SW480 (cell line): ENCODE measurements at places on chromosomes 7 and 10.

GRCh38 chr10:69295027-69295636 is 16.8 kb downstream of the HK1 start:
- no peak for DNase-seq

GRCh38 chr10:12448729-12449391 is 99.5 kb downstream of the CAMK1D start:
- peak; percentile 90 for DNase-seq

DNA sequence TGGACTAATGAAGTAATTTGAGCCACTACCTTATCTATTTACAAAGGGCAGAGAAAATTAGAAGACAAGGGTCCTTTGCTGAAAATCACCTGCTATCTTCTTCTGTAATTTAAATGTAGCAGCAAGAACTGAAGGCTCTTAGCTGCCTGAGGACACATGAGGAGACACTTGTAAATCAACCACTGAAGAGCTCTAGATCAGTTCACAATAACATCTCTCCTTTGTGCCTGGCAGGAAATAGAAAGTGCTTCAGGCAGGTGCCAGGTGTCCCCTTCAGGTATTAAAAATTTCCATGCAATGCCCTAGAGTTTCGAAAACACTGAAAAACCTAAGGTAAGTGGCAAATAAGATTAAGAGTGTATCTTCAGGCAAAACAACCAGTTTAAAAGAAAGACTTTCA is 474.6 kb downstream of the GRM8 start:
- no peak for DNase-seq

- no peak for DNase-seq
Measured at GRCh38 chr10:103047381-103047780, 129.3 kb downstream of the CNNM2 start.

DNA sequence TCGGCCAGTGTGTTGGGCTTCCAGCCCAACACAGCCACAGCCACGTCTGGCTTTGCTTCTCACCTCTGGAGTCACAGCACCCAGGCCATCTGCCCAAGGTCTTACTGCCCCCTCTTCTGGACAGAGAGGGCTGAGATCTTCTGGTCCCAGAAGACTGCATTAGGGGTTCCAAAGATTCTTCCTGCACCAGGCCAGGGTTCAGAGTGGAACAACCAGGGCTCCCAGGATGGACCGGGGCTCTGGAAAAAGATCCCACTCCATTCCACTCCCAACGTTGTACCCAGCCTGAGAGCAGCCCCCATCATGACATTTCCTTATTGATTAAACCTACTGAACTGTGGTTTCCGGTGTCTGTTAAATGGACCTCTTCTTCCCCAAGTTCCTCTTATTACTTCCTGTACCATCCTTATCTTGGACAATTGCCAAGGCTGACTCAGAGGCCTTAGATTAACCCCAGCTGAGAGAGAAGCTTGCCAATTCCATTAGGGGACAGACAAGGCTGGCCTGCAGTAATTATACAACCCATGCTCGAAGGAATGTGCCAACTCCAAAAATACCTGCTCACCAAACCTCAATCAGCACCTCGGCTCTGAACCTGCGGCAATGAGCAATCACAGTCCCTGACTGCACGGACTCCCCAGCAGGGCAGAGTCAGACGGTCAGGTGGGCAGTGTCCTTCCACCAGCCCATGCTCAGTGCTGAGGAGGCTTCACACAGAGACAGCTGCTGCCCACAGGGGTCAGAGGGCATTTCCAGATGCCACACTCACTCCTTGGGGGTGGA is 47.9 kb upstream of the NPFFR1 start:
- peak; percentile 89 for DNase-seq

DNA sequence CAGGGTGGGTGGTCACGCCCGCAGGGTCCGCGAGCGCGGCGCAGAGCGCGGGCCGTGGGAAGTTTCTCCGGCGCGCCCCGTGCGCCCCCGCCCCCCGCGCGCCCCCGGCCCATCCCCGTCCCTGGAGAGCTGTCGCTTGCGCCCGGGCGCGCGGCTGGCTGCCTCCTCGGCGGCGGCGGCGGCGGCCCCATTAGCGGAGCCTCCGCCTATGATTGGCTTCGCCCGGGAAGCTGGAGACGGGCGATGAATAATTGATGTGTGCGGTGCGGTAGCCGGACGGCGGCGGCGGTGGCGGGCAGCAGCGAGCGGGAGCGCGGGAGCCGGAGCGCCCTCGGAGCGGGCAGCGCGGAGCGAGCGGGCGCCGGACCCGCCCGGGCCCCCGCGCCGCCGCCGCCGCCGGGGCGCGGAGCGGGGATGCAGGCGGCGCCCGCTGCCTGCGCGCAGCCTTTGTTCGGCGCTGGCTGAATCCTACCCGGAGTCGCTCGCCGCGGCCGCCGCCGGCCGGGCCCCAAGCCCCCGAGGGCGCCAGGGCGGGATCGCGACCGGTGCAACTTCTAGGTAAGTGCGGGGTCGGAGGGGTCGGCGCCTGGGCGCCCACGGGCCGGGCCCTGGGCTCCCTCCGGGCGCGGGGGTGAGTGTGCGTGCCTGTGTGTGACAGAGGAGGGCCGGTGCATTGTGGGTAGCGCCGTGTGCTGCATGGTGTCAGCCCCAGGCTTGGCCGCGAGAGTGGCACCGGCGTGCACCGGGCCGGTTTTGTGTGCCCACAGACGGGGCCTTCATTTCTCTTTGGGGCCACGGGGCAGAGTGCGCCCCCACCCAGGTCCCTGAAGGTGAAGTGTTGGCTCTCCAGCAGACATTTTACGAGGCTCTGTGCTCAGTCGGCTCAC is 103.8 kb upstream of the PPIF start:
- no peak for DNase-seq

- DNase-seq, result no peak
Measured at GRCh38 chr7:113008755-113009154, 77.9 kb downstream of the GPR85 start.

DNA sequence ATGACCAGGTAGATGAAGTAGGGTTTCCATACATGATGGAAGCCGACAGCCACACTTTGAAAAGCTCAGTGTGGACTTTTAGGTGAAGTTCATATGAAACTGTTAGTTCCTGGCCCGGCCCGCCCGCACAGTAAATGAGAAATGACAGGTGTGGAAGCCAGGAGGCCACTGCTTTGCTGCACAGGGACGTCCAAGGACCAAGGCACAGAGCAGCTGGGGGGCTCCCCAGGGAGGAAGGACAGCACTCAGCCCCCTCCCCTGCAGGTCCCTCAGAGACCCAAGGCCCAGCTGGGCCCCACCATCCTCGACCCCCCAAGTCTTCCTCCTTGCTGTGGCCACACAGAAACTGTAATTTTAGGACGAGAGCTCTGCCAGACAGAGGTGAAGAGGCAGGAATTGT is 219.2 kb downstream of the PTPRN2 start:
- DNase-seq, result no peak

- DNase-seq, result peak; percentile 31
Measured at GRCh38 chr7:148503900-148504487, 86.6 kb upstream of the C7orf33 start.

DNA sequence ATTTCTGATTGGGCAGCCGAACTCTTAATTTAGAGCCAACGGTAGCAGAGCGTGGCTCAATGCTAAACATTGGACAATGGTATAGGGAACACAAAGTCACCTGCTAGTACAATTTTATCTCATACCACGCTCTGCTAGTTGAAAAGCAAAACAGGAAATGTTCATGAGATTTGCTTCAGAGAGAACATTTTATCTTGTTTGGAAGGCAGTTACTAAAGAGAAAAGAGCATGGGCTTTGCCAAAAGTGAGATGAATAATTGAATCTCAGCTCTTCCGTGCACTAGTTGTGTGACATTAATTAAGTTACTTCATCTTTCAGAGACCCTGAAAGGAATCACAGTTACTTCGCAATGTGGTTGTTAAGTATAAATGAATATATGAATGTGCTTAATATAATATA is 161.5 kb upstream of the FAM13C start:
- no peak for DNase-seq

DNA sequence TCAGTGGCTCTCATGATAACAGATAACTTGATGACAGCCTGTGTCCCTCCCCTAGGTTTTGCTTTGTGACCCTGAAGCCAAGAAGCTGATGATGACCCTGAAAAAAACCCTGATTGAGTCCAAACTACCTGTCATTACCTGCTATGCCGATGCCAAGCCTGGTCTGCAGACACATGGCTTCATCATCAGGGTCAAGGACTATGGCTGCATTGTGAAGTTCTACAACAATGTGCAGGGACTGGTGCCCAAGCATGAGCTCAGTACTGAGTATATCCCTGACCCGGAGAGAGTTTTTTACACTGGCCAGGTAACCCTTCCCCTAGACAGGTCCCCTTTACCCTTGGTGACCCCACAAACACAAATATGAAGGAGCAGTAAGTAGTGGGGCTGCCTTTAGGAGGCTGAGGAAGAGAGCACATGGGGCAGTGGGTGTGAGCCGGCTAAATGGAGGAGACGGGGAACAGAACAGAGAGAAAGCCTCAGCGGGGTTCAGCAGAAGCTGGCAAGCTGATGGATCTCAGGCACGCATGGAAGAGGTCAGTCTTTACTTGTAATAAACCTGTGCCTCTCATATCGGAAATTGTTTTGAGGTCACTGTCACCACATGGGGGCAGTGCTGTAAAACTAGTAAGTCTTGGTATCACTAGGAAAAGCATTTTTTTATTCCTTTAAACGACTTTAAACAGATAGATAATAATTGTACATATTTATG is 20.2 kb downstream of the PDCD11 start:
- DNase-seq, result peak; percentile 60

DNA sequence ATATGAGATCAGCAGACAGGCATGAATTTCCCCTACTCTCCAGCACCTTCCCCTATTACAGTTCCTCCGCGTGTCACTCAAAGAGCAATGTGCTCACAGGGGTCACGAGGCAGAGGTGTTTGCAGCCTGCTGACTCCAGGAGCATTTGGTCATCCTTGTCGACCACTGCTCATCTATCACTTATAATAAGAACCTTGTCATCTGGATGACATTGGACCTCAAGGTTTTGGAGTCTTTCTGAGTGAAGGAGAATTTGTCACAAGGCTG is 32.9 kb upstream of the PLPP4 start:
- DNase-seq, result no peak

DNA sequence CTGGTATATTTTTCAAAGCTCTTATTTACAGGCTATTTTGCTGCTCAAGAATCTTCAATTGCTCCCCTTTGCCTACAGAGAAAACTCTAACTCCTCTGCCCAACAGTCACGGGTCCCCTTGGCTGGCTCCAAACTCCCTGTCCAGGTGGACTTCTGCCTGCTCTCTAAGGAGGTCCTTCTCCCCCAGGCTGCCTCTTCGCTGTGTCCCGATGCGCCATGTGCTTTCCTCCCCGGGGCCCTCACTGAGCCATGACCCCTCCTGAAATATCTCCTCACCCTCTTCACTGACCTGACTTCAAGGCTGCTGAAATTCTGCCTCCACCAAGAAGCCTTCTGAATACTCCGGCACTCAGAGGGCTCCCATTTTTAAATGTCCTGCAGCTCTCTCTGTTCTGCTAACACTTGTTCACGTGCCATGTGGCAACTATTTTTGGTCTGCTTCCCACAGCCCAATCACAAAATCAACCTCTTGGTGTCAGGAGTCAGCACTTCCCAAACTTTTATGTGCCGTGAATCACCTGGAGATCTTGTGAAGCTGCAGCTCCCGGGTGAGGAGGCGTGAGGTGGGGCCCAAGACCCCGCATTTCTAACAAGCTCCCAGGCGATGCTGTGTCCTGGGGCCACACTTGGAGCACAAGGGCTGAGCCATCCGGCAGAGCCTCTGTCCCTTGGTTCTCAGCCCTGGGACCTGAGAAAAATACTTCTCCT is 85.7 kb upstream of the COL13A1 start:
- no peak for DNase-seq

DNA sequence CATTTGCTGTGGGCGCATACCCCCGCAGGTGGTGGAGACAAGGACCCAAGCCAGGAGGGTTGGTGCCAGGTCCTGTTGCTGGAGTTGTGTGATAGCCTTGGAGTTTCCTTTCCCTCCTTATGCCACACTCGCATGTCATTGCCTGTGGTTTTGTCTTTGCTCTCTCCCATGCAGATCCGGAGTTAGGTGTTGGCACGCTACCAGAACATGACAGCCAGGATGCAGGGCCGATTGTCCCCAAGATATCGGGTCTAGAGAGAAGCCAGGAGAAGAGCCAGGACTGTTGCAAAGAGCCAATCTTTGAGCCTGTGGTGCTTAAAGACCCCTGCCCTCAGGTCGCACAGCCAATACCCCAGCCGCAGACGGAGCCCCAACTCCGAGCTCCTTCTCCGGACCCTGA is 369.2 kb upstream of the GALNT17 start:
- DNase-seq, result no peak

DNA sequence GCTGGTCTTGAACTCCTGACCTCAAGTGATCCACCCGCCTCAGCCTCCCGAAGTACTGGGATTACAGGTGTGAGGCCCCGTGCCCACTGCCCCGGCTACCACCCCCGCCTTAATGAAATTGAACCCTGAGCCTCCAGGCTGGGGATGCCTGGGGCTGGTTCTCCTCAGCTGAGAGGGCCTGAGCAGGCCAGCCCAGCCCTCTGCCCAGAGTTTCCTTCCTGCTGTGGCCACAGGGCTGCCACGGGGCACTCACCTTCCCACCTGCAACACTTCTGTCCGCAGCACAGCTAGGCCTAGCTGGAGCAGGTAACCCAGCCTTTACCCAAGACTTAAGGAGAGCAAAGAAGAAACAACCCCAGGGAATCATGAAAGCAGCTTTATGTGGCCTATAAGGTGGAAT is 78.1 kb upstream of the ANLN start:
- no peak for DNase-seq

DNA sequence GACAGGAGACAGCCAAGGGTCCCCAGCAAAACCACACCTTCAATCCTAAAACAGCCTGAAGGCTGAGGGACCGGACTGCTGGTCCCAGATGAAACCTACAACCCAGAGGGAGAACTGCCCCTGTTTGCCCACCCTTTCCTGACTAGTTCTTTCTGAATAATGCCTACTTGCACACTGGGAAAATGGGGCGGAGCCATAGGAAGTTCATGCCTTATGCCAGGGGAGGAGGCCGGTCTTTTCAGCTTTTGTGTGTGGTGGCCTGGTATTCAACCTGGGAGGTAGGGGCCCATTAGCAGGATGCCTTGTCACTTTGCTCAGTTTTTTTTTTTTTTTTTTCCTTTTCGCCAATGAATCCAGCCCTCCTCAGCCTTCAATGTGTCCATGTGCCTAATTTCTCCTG is 20.7 kb downstream of the TOMM7 start:
- no peak for DNase-seq

- no peak for DNase-seq
Measured at GRCh38 chr10:81095238-81095637, 557.5 kb downstream of the SH2D4B start.

- peak; percentile 41 for DNase-seq
Measured at GRCh38 chr10:110993024-110993693, 73.8 kb downstream of the SHOC2 start.

- no peak for DNase-seq
Measured at GRCh38 chr7:132519936-132520335, 56.3 kb downstream of the PLXNA4 start.

- DNase-seq, result no peak
Measured at GRCh38 chr10:522350-522749, 167.1 kb downstream of the DIP2C start.
